ENCODE measurements at places on chromosomes 6 and 20.

DNA sequence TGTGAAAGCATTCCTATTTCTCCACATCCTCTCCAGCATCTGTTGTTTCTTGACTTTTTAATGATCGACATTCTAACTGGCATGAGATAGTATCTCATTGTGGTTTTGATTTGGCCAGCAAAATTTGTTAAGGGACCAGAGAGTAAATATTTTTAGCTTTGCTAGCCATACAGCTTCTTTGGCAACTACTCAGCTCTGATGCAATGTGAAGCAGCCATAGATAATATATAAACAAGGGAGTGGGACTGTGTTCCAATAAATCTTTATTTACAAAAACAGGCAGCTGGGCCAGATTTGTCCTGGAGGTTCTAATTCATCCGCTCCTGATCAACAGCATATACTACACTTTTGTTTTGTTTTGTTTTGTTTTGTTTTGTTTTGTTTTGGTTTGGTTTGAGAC lies 202.9 kb downstream of the ZNF217 start:
- DNase-seq = no peak

GRCh38 chr6:69888482-69889233 lies 22.3 kb downstream of the COL19A1 start:
- no peak for DNase-seq

DNA sequence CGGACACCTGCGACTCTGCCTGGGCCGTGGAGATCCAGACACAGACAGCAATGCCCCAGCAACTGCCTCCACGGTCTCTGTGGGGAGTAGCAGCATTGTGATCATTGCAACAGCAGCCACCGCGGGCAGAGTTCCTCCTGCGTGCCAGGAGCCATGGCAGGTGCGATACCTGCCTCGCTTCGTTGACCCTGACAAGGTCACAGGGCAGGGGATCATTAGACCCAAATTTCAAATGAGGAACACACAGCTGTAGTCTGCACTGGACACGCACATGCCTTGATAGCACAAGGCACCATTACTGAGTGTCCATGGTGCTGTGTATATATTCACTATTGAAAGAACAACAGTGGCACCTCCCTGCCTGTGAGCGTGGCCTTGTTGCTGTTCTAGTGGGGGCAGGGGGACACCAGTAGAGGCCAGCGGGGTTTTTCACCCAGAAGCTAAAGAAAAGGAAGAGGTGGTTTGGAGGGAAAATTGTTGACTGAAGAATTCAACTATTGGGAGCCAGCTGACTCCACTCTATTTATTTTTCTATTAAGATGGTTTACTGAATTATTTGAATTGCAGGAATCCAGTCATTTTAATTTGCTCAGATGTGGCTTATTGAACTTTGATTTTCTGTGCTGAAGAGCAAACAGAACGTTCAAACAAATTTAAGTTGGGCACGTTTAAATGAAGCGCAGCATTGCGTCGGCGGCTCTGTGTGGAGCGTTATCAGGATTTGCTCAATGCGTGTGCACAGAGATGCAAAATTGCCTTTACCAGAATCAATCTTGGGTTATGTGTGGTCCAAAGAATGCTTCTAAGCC lies 60.2 kb upstream of the RPS6KA2 start:
- no peak for DNase-seq

DNA sequence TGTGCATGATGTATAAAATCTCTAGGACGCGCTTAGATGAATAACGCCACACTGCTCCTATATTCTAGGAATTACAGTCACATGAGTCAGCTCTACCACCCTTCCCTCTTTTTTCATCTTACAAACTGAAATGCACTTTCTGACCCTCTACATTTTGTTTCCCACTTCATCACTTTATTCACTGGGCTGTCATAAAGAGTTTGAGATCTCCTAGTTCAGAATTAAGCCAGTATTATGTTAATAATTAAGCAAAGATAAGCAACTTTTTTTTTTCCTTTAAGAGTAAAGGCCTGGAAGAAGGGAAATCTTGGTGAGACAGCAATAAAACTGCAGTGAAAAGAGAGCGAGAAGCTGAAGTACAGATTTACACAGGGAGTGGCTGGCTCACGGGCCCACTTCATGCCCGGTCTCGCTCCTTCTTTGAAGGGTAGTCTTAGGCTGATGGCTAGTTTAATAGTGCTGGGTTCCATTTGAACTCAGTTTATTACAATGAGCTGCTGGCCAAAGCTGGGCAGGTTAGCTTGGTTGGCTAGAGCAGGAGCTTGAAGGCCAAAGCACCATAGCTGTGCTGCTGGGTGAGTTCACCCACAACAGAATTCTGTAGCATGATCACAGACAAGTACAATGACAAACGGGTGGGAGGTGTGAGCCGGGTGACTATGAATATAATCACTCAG lies 110.6 kb downstream of the MAP7 start:
- no peak for DNase-seq

GRCh38 chr6:138428944-138429598 lies 25.0 kb downstream of the HEBP2 start:
- peak; percentile 17 for DNase-seq

DNA sequence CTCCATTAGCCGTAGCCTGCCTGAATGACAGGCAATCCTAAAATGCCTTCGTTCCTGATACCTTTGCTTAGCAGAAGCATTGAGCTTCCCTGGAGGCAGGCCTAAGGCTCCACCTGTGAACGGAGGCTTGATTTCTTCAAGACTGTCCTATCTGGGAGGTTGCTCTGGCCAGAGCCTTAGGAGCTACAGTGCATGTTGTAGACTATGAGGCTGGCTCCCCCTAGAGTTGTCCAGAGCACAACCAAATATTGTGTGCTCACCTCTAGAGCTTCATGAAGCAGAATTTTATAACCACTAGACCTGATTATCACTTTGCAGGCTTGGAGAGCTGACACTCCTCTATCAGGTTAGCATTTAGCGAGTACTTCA lies 217.8 kb downstream of the MAFB start:
- no peak for DNase-seq

DNA sequence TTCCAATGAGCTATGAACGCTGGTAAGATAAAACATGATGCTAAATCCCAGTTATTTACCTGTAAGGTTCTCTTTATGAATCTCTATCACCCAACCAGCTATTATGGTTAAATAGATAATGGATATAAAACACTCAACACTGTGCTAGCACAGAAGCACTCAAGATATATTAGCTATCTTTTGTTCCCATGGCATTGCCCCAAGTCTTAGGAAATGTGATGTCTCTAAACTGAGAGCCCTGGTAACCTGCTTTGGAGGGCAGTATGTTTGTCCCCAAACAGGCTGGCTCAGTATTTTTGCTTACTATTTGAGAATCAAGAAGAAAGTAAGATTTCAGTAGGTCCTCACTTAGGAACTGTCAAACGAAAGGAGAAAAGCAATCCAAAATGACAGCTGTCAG lies 90.5 kb downstream of the BTBD9 start:
- no peak for DNase-seq

DNA sequence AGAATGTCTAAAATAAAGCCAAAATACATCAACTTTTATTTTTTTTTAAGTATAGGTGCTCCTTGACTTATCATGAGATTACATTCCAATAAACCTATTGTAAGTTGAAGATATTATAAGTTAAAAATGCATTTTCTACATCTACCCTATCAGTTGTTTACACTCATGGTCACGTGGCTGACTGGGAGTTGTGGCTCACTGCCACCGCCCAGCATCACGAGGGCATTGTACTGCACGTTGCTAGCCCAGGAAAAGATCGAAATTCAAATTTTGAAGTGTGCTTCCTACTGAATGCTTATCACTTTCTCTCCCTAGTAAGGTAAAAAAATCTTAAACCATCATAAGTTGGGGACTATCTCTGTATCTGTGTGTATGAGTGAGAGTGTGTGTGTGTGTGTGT lies 126.6 kb upstream of the RIN2 start:
- DNase-seq = no peak

GRCh38 chr20:19996917-19997316 lies 20.2 kb upstream of the NAA20 start:
- DNase-seq = no peak

DNA sequence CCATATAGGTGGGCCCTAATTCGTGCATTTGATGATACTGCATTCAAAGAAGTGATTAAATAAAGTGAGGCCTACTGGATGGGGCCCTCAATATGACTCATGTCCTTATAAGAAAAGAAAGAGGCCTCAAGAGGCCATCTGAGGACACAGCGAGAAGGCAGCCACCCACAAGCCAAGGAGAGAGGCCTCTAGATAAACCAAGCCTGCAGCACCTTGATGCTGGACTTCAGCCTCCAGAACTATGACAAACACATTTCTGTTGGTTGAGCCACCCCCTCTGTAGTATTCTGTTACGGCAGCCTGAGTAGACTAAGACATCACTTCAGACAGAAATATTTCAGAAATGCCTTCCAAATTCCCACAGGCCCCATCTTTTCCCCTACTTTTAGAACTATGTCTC lies 82.5 kb upstream of the PLEKHG1 start:
- no peak for DNase-seq

- no peak for DNase-seq
Observed at GRCh38 chr20:45463709-45464108, 5.8 kb upstream of the WFDC2 start.

DNA sequence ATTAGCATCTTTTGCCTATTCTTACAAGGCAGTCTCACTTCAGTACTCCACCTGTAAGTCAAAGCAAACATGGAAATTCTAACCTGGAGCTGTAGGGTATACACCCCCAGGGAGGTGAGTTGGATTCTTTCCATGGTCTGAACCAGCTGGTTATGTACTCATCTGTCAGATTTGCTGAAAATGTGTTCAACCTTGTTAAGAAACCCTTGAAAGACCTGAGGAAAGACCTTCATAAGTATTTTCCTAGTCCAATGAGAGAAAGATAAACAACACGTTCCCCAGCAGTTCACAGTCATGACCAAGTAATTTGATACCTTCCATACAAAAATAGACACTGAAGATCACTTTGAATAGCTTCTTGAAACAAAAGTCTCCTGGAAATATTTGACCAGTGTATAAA lies 42.5 kb downstream of the ID4 start:
- DNase-seq = no peak

DNA sequence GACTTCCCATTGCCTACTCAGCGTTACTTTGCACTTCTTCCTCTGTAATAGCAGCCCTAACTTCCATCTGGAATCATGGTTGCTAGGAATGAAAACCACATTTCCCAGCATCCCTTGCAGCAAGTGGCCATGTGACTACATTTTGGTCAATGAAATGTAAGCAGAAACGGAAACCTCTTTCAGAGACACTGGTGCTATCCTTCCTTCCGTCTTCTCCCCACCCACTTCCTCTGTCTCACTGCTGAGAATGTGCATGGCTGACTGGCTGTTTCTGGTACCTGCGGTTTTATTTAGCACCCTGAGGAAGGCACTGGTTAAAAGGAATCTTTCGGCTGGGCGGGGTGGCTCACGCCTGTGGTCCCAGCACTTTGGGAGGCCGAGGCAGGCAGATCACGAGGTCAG lies 107.4 kb downstream of the SCML4 start:
- DNase-seq = peak; percentile 75

- DNase-seq = no peak
Observed at GRCh38 chr6:6927521-6928361, 180.0 kb upstream of the RREB1 start.

DNA sequence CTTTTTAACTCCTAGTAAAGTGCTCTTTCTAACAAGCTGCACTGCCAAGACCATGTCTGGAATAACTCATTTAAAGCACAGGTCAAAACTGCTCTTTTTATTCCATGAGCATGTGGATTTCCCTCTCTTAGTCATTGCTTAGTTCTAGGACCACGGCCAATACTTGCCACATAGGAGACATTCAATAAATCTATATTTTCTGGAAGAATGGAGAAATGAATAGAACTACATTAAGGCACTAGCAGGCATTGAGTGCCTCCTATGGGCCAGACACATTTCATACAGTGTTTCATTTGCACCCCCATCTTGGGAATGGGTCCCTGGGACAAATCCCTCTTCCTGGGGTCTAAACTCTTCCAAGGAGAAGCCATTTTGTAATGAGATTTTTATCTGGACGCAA lies 552.8 kb upstream of the CITED2 start:
- no peak for DNase-seq
